ENCODE measurements at places on chromosomes 3 and 15.

- DNase-seq = no peak
These were observed 157.2 kb upstream of the MITF start for GRCh38 chr3:69582044-69582443.

DNA sequence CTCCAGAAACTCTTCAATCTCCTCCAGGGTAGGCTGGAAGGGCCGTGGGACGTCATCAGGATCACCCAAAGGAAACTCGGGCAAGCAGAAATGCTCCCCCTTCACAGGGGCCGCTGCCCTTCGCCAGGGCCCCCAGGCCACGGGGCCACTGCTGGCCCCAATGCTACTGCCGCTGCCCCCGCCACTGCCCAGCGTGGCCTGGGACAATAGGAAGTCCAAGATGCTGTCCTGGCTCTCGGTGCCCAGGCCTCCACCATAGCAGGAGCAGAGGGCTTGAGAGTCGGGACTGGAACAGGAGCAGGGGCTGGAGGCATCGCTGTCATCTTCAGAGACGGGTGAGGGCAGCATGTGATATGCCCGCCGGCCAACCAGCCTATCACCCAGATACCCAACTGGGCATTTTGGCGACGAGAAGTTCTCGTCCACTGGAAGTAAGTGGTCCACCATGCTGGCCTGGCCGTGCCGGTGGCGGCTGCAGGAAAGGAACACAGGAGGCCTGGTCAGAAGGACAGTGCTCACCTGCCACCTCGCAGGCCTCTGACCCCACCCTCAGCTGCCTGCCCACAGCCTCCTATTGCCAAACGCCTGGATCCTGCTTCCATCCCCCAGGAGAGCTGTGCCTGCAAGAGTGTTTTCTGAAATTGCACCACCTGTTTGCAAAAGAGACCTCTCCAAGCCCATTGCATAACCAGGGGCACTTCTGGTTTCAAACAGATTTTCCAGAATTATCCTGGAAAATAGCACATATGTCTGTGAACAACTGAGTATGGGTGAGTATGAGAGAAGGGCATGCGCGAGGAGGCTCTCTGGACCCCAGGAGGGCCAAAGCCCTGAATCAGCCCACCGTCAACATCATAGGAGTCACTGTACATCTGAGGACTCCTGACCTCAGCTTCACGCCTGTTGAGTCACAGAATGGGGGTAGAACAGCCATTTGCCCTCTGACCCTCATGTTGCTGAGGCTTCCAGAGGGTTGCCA, 4.4 kb downstream of the KLF15 start:
- no peak for DNase-seq

DNA sequence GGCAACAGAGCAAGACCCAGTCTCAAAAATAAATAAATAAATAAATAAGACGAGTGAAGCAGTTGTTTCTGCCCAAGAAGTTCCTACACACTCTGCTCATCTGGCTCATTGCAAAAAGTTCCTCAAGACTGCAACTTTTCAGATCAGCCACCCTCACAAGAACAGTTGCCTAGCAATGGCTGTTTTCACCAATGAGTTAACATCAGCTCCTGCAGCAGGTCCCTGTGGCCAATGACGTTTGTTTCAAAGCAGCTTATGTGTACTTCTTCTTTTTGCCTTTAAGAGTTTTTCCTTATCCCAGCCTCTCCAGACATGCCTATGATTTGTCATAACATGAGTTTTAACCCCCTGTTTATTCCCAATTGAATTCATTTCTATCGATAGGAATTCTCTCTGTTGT, 118.4 kb upstream of the SPRED1 start:
- DNase-seq = no peak

DNA sequence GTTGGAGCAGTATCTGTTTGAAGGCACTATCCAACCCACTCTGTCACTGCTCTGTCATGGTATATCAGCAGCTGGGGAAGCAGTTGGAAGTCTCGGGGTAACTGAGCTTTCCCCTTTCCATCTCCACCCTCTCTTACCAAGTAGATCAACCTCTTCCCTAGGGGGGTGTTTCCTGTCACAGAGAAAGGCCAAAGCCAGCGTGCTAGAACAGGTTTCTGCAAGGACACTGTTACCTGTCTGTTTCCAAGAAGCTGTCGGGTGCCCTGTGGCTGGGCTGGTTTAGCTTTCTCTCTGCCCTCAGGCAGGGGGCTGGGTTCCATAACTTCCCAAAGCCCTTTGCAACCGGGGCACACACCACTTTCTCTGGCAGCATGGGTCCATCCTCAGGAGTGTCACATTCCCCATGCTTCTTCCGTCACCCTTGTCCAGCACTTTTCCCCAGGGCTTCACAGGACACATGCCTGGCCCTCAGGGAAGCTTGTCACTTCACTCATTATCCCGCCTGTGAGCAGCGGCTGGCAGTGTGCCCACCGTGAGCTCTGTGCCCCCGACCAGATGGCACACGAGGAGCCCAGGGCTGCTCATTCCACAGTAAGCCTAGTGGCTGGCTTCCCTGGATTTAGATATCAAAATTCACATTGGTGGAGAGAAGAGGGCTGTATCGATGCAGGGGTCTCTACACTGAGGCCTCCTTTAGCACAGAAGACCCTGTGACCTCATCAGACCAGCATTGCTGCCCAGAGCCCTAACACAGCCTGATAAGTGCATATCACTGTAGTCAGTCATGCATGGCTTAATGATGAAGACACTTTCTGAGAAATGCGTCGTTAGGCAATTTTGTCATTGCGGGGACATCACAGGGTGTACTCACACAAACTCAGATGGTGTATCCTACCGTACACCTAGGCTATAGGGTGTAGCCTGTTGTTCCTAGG, 205.8 kb downstream of the SLCO3A1 start:
- DNase-seq = no peak

GRCh38 chr3:45054196-45054857, 28.2 kb downstream of the CLEC3B start:
- DNase-seq = no peak

DNA sequence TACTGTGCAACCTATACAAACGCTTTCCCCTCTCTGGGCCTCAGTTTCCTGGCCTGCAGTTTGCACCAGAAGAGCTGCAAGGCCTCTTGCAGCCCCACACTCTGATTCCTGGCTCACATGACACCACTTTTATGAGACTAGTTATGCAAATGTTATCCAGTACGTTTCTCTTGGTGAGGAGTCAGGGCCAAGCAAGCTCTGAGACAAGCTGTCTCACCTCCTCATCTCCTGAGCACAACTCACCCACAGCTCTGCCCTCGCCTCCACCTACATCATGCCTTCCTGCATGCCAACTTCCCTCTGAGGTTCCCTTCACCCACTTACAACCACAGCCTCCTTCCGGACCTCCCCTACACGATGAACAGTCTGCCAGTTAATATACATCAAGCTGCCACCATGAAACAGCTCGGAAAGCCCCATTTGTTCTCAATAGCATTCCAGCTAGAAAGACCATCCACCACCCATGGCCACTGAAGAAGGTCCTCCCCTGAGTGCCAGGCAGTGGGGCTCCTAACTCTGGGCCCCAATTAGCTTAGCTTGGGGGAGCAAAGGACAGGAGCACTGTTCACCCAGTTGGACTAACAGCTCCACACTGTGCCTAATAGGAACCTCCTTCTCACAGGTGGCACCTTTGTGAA, 25.0 kb downstream of the CRYGS start:
- DNase-seq = no peak

- DNase-seq = no peak
These were observed 368.7 kb downstream of the FOXP1 start for GRCh38 chr3:71214797-71215196.

- DNase-seq = no peak
These were observed 134.5 kb downstream of the FBN1 start for GRCh38 chr15:48510976-48511375.

All from hematopoietic multipotent progenitor cell treated with erythropoietin and hydrocortisone succinate and interleukin-3 and kit ligand, for 15 days (in vitro differentiated cells).